ENCODE measurements at places on chromosomes 3 and 15. TPM values are rescaled to one million over a fixed set of nuclear protein-coding genes. Genes with fewer than 3 reads are reported as not detected.

Gene SLC35A5
- 56.4 TPM for total RNA-seq

Gene NDUFB5
- 74.9 TPM for total RNA-seq

Gene DNAJB11
- total RNA-seq = 72.6 TPM

Gene GOLGA8T
- 0.54 TPM for total RNA-seq

Gene SLC24A1
- 4.5 TPM for total RNA-seq

Gene DISP2
- 1.0 TPM for total RNA-seq

Gene GRK7
- not detected for total RNA-seq

Gene NR2E3
- 0.62 TPM for total RNA-seq

Gene PLSCR2
- total RNA-seq = not detected

Gene TRMT10C
- total RNA-seq = 61.9 TPM

Gene DPPA4
- 878 TPM for total RNA-seq

Gene STXBP5L
- total RNA-seq = 2.9 TPM

Gene LSAMP
- total RNA-seq = 2.0 TPM
